ENCODE measurements at places on chromosomes 7 and 10. TPM values are rescaled to one million over a fixed set of nuclear protein-coding genes. Genes with fewer than 3 reads are reported as not detected.

DNA sequence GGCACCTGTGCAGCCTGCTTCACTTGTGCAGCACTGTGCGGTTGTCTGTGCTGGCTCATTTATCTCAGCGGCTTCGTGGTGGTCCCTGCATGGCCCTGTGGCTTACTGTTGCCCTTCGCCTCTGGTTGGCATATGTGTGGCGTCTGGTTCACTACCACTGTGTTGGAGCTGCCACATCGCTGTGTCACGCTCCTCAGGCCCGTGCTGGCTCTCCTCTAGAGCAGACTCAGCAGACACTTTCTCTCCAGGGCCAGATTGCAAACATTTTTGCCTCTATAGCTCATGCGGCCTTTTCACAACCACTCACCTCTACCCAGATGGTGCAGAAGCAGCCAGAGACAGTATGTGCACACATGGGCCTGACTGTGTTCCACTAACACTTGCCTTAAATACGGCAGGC, 37.9 kb downstream of the PPP2R2D start:
- no peak for DNase-seq

The MDFIC gene
- total RNA-seq: 58.0 TPM

GRCh38 chr10:110337401-110337800, 32.7 kb upstream of the SMNDC1 start:
- no peak for DNase-seq

GRCh38 chr7:154566877-154567276, 436.0 kb downstream of the PAXIP1 start:
- no peak for DNase-seq

- peak; percentile 49 for DNase-seq
Observed at GRCh38 chr7:92768501-92769393, 67.6 kb downstream of the CDK6 start.

- no peak for DNase-seq
Observed at GRCh38 chr7:28405662-28406061, 6.7 kb upstream of the CREB5 start.

GRCh38 chr7:157552295-157552993, 215.6 kb downstream of the DNAJB6 start:
- DNase-seq: no peak

The GPC2 gene
- 6.2 TPM for total RNA-seq

- DNase-seq: no peak
Observed at GRCh38 chr7:8590791-8591190, 157.4 kb downstream of the NXPH1 start.

The PAX4 gene
- total RNA-seq: not detected

- DNase-seq: peak; percentile 45
Observed at GRCh38 chr7:36153571-36154097, 580 bp downstream of the EEPD1 start.

GRCh38 chr7:568031-568951, 48.6 kb upstream of the PDGFA start:
- DNase-seq: no peak

GRCh38 chr7:98805956-98806838, 63.6 kb downstream of the TMEM130 start:
- no peak for DNase-seq

The FKBP6 gene
- not detected for total RNA-seq

DNA sequence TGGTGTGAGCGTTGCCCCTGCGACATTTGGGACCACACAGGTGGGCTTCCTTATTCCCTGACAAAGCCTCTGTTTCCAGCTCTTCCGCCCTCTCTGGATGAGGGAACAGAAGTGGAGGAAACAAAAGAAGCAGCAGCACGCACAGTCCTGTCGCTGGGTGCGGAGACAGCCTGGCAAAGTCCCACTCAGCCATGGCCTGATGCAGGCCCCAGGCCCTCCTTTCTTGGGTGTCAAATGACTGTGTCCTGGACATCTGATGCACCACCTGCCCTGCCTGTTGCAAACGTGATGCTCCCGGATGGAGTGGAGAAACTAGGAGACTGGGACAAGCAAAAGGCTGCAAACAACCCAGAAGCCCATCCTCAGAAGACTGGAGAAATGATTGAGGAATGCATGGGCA, 20.7 kb downstream of the ZMIZ2 start:
- no peak for DNase-seq

DNA sequence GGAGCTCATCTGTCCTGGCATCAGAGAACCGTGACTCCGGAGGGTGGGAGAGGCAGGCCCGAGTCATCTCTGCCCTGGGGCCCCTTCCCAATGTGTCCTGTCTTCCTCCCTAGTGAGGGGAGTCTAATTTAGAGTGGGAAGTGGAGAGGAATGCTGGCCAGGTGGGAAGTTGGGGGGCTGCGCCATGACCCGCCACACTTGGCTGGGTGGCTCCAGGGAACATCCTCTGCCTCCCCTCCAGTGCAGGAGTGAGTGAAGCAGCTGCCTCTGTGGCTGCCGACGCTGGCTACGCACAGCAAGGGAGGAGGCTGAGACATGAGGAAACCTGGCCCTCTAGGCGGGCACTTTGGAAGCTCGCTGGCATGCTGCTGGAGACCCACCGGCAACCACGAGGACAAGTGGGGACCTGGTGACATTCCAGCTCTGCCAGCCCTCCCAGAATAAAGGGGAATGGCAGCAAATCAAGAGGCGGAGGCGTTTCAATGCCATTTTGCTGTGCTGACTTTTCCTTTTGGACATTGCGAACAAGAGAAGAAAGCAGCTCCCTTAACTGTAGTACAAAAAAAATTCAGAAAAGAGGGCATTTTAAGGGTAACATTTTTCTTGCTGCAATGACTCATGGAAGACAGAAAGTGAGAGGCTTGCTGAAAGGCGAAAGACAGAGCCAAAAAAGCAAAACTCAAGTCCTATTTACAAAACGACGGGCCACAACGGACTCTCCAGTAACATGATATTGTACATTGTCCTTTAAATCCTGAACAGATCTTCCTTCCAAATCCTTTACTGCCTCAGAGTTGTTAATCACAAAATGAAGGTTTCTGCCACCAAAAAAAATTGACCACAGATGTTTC, 121.2 kb upstream of the PITRM1 start:
- DNase-seq: no peak

DNA sequence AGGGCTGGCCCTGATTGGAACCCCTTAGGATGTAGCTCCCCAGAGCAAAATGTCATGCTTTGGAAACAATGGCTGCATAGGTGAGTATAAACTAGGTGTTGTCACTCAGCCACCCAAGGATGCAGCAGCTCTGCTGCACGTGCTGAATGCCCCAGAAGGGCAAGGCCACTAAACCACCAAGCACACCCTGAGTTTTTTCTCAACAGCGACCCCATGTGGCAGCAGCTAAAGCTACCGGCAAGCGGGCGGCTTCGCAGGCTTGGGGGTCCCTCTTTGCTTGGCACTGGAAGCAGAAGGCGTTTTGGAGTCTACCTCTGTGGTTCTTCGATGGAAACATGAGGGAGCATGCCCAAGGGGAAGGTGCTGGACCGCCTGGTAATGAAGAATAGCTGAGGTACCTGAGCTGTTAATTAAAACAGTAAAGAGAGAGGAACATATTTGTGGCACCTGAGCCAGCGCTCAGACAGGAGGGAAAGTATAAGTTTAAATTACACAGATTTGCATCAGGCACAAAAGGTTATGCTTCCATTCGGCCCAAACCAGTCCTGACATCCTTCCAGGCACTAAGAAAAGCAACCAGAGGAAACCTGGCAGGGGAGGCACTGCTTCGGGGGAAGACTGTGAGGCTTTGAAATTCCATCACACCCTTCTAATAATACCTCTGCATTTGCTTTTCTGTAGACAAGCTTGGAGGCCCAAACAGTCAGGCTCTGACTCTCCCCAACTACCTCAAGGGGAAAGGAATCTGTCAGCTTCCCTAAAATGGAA, 152.1 kb downstream of the GFRA1 start:
- no peak for DNase-seq

DNA sequence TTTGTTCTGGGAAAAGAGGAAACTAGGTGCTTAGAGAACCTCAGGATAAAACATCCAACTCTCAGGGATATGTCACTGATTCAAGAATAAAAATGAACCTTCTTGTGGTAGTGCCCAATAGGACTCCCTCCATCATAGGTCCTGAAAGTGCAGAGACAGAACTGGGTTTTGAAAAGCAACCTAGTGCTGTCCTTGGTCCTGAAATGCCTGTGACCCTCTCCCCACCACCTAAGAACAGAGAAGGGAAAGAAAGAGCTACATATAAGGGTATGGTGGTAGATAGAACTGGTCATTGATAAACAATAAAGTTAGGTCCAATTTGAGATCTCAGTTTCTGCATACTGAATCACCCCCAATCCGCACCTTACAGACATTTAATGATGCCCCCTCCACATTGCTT, 953.3 kb downstream of the XPNPEP1 start:
- DNase-seq: no peak

DNA sequence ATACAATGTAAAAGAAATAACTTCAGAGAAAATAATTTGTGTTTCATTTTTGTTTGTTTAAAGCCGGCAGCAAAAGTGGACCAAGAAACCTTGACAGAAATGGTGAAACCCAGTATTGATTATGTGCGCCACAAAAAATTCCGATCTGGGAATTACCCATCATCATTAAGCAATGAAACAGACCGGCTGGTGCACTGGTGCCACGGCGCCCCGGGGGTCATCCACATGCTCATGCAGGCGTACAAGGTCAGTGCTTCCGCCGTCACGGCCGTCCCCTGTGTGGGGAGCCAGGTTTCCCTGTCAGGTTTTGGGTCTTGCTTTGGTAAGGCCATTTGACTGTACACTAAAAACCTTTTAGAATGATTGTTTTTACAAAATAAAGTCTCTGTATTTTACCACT, 46.7 kb downstream of the LANCL2 start:
- no peak for DNase-seq

DNA sequence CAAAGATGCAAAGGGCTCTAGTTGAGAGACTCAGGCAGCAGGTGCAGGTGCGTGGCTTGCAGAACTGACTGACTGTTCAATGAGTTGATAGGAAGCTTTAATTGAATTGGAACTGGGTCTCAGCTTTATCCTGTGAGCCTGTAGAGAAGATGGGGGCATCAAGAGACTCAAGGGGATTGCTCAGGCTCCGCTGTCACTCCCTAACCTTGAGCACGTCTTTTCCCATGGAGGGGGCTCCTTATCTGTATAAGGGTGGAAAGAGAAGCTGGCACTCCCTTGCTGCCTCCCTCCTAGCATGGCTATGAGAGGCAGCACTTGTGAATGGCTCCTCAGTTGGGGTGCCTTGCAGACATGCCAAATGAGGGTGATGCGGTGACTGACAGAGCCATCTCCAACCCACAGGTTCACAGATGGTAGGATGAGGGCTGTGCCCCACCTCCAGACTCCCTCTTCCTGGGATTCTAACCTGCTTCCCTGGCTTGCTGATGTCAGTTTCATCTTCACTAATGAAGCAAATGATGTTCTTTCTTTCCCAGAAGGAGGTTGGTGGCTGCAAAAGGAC, 12.4 kb upstream of the PLEKHA1 start:
- no peak for DNase-seq

The PRSS37 gene
- total RNA-seq: not detected

GRCh38 chr7:974820-975681, at the start of gene COX19:
TSS of gene COX19 (minus strand) at chr7:975549. CDS start at chr7:975509, 40 bp downstream.
- DNase-seq: peak; percentile 92

DNA sequence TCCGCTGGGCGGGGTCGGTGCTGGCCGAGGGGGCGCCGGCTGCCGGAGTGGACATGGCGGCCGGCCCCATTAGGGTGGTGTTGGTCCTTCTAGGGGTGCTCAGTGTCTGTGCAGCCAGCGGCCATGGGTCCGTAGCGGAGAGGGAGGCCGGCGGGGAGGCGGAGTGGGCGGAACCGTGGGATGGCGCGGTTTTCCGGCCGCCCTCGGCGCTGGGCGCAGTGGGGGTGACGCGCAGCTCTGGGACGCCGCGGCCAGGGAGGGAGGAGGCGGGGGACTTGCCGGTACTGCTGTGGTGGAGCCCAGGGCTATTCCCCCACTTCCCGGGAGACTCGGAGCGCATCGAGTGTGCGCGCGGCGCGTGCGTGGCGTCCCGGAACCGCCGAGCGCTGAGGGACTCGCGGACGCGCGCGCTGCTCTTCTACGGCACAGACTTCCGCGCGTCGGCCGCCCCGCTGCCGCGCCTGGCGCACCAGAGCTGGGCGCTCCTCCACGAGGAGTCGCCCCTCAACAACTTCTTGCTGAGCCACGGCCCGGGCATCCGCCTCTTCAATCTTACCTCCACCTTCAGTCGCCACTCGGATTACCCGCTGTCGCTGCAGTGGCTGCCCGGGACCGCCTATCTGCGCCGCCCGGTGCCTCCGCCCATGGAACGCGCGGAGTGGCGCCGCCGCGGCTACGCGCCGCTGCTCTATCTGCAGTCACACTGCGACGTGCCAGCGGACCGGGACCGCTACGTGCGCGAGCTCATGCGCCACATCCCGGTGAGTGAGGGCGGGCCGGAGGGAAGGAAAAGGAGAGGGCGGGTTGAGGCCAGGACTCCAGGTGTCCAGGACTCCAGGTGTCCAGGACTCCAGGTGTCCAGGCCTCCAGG, 9.3 kb upstream of the CHCHD1 start:
- DNase-seq: peak; percentile 89

The CLRN3 gene
- not detected for total RNA-seq

The ELOVL3 gene
- not detected for total RNA-seq

DNA sequence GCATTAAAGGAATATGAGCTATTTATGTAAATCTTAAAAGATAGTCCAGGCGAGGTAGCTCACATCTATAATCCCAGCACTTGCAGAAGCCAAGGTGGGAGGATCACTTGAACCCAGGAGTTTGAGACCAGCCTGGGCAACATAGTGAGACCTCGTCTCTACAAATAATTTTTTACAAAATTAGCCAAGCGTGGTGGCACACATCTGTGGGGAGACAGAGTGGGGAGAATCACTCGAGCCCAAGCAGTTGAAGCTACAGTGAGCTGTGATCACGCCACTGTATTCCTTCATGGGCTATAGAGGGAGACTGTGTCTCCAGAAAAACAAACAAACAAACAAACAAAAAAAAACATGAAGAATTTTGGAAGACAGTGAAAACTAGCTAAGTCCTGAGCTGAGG, 28.4 kb downstream of the HERC4 start:
- DNase-seq: no peak

DNA sequence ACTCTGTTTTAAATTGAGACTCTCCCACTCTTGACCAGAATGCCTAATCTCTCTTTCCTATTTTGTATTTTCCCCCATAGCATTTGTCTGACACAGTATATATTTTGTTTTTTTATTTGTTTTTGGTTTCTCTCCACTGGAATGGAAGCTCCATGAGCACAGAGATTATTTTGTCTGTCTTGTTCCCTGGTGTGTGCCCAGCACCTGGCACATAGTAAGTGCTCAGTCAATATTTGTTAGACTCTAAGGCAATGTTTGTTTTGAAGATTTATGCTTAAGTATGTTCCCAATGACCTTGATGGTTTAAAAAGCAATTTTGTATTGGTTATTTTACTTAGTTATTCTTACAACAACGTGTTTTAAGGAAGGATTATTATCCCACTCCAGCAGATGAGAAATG, 201.8 kb downstream of the DYNC1I1 start:
- no peak for DNase-seq

- no peak for DNase-seq
Observed at GRCh38 chr10:94546901-94547185, 1.3 kb downstream of the HELLS start.
